Keratinocyte (primary cell): ENCODE measurements at places on chromosomes 16 and 17. TPM values are rescaled to one million over a fixed set of nuclear protein-coding genes. Genes with fewer than 3 reads are reported as not detected.

The MT1M gene
- polyA plus RNA-seq: 0.20 to 0.74 TPM (median 0.24 TPM) in 3 replicates

GRCh38 chr17:48604770-48605329 lies at the start of gene HOXB6:
Gene HOXB6, minus strand, starts transcription at chr17:48604986. Its CDS starts 6,836 bp downstream, at chr17:48598150.
- H3K27me3 ChIP-seq: peaks cover 97% of the 10 kb centered on the region
- peaks cover 7% of the 10 kb centered on the region for H3K4me1 ChIP-seq
- no peak within 1 kb of the TSS for H3K27ac ChIP-seq
- peak within 1 kb of the TSS; percentile 56 for H3K4me3 ChIP-seq

The TPSAB1 gene
- polyA plus RNA-seq: not detected in 3 replicates

DNA sequence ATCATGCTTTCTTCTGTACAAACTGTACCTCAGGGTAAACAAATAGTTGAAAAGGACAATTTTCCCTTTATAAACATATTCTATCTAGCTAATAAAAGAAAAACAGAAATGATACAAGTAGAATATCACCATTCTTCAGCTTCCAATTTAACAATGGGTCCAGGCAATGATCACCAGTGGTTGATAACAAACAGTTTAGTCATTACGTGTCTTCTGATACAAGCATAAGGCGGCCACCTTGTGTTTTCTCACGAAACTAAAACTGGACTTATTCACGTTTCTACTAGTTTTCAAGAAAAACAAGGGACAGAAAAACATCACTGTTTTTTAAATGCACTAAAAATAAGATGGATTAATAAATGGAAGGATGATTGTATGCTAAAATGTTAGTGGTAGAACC lies 58.3 kb downstream of the STH start:
- no peak overlapping the region for H3K4me3 ChIP-seq
- no peak overlapping the region for H3K27ac ChIP-seq
- peaks cover 16% of the 10 kb centered on the region for H3K4me1 ChIP-seq
- DNase-seq: no peak
- H3K36me3 ChIP-seq: peaks cover 8% of the 10 kb centered on the region

DNA sequence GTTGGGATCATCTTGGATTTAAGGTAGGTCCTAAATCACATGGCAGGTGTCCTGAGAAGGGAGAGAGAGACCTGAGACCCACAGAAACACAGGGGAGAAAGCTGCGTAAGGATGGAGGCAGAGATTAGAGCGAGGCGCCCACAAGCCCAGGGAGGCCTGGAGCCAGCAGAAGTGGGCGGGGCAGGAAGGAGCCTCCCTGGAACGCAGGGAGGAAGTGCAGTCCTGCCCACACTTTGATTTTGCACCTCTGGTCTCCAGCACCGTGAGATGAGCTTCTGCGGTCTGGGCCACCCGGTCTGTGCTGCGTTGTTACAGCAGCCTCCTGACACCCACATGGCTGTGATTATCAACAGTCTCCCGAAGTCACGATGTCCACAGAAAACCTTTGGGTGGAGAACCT lies 6.4 kb downstream of the DNASE1L2 start:
- H3K36me3 ChIP-seq: peaks cover 24% of the 10 kb centered on the region
- DNase-seq: no peak
- peaks cover 10% of the 10 kb centered on the region for H3K27me3 ChIP-seq
- no peak overlapping the region for H3K4me3 ChIP-seq

The ATF7IP2 gene
- polyA plus RNA-seq: 3.7 to 9.8 TPM (median 5.9 TPM) in 3 replicates

The IFI35 gene
- 22.0 to 34.8 TPM (median 27.6 TPM) in 3 replicates for polyA plus RNA-seq

- no peak overlapping the region for H3K27ac ChIP-seq
- H3K4me1 ChIP-seq: peaks cover 9% of the 10 kb centered on the region
- H3K36me3 ChIP-seq: no peaks in the 10 kb centered on the region
- DNase-seq: no peak
These were observed 462.6 kb upstream of the MAF start for GRCh38 chr16:80063031-80063712.

DNA sequence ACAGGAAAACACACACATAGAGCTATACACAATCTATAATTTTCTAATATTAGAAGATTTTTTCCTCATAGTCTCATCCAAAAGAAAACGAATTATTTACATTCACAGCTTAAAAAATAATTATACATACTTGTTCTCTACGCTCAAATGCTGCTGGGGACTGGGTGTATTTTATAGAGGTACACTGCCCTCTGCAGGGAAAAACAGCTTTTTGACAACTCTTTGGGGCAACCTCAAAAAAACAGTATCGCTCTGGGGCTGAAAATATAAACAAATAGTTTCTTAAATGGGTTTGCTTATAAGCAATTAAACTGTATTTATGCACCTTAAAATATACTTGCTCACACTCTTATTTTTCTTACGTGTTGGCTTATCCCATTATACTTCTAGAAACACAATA lies 261.8 kb upstream of the PSMD7 start:
- H3K27ac ChIP-seq: no peak overlapping the region
- no peaks in the 10 kb centered on the region for H3K4me1 ChIP-seq
- peaks cover 3% of the 10 kb centered on the region for H3K27me3 ChIP-seq
- no peak for DNase-seq

DNA sequence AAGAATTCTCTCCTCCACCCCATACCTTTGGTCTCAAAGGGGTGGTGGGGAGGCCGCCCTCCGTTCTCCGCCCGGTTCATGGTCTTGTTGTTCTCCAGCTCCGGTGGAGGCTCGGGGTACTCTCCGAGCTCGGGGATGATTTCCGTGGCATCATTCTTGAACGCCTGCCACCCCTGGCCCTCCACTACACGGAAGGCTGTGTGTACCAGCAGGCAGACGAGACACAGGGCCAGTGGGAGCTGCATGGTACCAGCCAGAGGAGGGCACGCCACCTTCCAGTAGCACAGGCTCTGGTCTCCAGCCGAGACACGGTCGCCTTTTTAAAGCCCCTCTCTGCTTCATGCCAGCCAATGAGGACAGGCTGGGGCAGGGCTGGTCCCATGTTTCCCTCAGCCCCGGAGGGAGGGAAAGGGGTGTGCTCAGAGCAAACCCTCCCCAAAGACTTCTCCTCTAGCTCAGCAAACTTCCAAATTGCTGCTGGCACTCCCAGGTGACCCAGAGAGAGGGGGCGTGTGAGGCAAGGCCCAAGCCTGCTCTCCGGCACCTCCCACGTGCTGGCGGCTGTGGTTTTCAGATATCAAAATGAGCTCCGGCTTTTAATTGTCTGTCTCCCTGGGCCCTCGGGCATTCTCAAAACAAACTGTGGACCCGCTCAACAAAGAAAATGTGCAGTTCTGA lies at the start of gene SOST:
SOST (minus strand) TSS at position 295 of the 678 bp plus-strand sequence; CDS start at position 245, 50 bp downstream.
- H3K4me1 ChIP-seq: peaks cover 28% of the 10 kb centered on the region
- H3K4me3 ChIP-seq: no peak within 1 kb of the TSS
- no peak for DNase-seq
- H3K36me3 ChIP-seq: no peaks in the 10 kb centered on the region
- no peak within 1 kb of the TSS for H3K27ac ChIP-seq
- H3K27me3 ChIP-seq: peaks cover 11% of the 10 kb centered on the region

GRCh38 chr16:685967-686366 lies 1.8 kb upstream of the JMJD8 start:
- H3K4me3 ChIP-seq: no peak overlapping the region
- peaks cover 37% of the 10 kb centered on the region for H3K36me3 ChIP-seq
- DNase-seq: no peak
- H3K27ac ChIP-seq: no peak overlapping the region
- H3K27me3 ChIP-seq: peaks cover 2% of the 10 kb centered on the region

The ABCA8 gene
- polyA plus RNA-seq: 0.01 to 0.05 TPM in 2 of 3 replicates, not detected in the other

DNA sequence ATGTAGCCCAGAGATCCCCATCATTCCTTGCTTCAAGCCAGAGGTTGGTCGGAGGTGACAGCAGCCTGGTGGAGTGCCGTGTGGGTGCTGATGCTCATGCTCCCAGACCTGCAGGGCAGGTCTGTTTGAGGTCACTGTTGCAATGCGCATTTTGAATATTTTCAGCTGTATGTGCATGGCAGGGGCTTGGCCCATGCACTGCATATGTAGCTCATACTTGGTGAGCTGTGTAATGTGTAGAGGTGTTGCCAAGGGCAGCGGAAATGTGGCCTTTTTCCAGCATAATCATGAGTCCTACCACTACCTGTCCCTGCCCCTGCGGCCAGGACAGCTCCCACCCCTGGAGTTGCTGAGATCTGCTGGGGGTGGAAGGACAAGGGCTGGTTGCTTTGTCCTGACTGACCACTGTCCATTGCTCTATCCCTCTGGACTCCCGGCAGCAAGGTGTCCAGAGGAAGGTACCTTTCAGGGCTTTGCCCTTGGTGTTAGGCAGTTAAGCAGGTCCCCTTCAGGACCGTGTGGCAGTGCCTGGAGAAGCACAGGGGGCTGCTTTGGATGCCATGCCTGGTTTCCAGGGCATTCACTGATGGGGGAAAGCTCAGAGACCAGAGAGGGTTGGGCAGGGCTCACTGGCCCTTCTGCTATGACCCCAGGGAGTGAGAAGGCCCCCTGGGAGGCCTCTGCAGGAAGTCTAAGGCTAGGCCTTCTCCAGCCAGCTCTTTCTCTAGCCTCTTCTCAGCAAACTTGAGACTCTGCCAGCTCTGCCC lies 215.2 kb downstream of the NTN1 start:
- no peaks in the 10 kb centered on the region for H3K36me3 ChIP-seq
- H3K4me3 ChIP-seq: no peak overlapping the region

The SLC5A10 gene
- 0.02 to 0.04 TPM in 2 of 3 replicates, not detected in the other for polyA plus RNA-seq

DNA sequence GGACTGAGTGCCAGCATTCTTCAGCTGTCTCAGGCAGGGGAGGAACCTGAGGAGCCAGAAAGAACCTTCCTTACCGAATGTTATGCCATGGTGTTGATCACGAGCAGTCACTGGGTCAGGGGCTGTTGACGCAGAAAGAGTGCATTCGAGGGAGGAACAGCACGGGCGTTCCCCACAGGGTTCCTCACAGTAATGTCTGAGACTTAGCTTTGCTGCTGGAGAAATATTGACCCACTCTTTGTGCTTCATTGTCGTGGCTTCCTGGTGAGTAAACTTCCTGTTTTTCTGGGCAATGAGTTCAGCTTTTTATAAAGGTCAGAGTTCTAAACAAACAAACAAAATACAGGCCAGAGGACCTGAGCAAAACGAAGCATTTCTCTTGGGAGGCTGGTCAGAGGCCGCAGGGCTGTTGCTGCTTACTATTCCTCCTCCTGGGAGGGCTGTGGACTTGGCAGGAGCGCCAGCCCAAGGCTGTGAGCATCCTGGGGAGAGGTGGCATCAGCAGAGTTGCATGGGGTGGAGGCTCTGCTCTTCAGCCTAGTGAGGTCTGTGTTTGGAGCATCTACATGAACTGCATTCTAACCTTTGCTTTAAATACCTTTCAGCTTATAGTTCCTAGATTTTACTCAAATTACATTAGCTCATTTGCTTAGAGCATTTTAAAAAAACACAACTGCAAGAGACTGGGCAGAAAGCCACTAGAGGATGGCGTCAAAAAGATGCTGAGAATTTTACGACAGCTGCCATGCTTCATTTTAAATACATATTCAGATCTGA lies 143.1 kb upstream of the CACNG5 start:
- no peaks in the 10 kb centered on the region for H3K27me3 ChIP-seq
- no peaks in the 10 kb centered on the region for H3K36me3 ChIP-seq
- no peaks in the 10 kb centered on the region for H3K4me1 ChIP-seq
- H3K4me3 ChIP-seq: no peak overlapping the region

DNA sequence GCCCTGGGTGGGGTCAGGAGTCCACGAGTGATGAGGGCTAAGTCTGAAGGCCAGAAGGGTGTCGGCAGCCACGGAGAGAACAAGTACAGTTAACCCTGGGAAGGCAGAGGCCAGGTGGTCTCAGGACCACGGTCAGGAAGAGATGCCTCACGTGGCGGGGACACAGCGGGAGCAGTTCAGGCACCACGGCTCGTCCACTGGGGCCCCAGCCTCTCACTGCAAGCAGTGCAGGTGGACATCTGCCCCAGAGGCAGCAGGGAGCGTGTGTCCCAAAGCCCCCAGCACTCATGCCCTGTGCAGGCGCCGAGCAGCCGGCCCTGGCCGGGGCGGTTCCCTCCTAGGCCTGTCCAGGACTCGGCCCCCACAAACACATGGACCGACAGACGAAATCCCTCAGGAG lies 4.7 kb downstream of the LMF1 start:
- no peak for DNase-seq
- H3K4me3 ChIP-seq: no peak overlapping the region
- H3K27ac ChIP-seq: no peak overlapping the region
- no peaks in the 10 kb centered on the region for H3K27me3 ChIP-seq

DNA sequence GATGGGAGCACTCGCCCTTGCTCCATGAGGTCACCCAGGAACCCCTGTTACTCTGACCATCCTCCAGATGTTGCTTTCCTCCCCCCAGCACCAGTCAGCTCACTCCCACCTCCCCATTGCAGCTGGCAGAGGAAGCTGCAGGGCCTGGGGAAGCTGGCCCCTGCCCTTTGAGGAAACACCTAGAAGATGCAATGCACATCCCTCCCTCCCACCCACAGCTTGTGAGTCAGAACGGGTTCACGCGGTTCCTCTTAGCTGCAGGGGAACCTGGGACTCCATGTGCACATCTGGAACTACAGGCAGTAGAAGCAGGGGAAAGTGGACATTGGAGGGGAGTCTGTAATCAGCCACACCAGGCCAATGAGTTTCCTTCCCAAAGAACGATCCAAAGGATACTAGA lies 96.9 kb downstream of the KATNIP start:
- no peak overlapping the region for H3K4me3 ChIP-seq
- peaks cover 7% of the 10 kb centered on the region for H3K36me3 ChIP-seq
- H3K27ac ChIP-seq: no peak overlapping the region

DNA sequence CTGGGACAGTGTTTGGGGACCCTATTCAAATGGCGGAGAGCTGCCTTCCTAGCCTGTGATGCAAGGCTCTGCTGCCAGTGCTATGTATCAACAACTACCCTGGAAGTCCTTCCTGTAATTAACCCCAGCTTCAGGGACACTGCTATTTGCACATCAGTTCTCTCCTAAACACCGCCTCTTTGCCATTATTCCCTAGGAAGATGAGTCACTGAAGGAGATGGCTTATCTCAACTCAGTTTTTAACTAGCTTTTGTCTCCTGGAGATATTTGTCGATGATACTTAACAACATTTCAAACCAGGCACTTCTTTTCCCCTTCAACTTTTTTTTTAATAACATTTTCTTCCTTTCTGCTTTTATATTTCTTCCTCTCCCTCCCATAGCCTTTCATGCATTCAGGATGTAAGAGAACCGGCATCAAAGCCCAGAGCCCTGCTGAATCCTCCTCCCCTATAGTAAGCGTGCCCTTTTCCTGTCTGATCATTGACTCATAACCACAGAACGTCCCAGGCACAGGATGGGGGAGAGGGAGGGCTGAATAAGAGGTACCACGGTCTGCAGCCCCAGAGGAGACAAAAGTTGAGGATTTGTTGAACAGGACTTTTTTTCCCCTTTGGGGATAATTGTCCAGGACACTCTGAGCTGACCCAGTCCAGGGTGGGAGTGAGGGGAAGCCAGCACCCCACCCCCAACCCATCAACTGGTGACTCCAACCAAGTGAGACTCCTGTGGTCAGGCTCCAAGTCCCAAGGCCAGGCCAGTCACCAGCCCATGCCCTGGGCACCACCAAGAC lies 387.8 kb upstream of the SALL1 start:
- peaks cover 26% of the 10 kb centered on the region for H3K4me1 ChIP-seq
- no peaks in the 10 kb centered on the region for H3K36me3 ChIP-seq
- no peaks in the 10 kb centered on the region for H3K27me3 ChIP-seq
- DNase-seq: peak; percentile 66
- no peak overlapping the region for H3K4me3 ChIP-seq
- H3K27ac ChIP-seq: peak overlapping the region; percentile 69

DNA sequence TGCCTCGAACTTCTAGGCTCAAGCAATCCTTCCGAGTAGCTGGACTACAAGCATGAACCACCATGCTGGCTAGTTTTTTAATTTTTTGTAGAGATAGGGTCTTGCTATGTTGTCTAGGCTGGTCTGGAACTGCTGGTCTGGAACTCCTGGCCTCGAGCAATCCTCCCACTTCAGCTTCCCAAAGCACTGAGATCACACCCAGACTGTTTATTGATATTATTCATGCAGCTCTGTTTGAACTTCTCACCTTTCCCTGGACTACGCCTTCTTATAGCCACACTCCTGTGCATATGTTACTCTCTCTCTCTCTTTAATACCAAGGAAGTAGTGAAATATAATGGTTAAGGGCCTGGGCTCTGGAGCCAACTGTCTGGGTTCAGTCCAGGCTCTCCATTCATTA lies 4.6 kb downstream of the COG7 start:
- no peak overlapping the region for H3K4me3 ChIP-seq
- no peaks in the 10 kb centered on the region for H3K27me3 ChIP-seq
- H3K27ac ChIP-seq: no peak overlapping the region
- peaks cover 5% of the 10 kb centered on the region for H3K4me1 ChIP-seq
- DNase-seq: no peak
